ENCODE measurements at places on chromosomes 12 and 14.

DNA sequence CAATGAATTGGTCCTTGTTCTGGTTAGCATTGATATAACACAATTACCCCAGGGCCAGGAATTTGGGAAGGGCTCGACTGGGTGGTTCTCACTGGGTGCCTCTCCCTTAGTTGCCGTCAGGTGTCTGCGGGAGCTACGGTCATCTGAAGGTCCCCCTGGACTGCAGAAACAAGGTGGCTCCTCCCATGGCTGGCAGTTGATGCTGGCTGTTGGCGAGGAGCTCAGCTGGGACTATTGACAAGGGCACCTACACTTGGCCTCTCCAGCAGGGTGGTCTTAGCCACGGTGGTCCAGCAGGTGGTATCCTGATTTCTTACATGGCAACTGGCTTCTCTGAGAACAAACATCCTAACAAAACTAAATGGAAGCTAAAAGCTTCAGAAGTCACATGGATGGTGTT is 41.0 kb upstream of the RGS6 start:
- DNase-seq = no peak

DNA sequence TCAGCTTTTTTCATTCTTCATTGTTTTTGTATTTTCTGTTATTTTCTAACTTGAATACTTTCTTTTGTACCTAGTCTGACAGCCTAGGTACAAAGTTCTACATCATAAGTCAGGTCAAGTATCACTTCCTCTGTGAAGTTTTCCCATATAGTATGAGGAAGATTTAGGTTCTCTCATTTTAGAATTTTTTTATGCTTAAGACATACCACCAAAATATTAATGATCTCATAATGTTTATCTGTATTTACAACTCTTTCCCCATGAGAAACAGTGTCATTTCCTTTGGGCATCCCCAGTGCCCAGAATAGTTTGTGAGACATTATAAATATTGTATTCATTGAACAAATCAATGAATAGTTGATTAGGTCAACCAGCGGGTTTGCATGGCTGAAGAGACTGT is 3.1 kb upstream of the ATF7IP start:
- no peak for DNase-seq

GRCh38 chr12:128191380-128191779 is 75.6 kb upstream of the TMEM132C start:
- DNase-seq = no peak

GRCh38 chr14:33068040-33068439 is 129.4 kb downstream of the NPAS3 start:
- no peak for DNase-seq

GRCh38 chr14:100246809-100247428 is 8.0 kb downstream of the YY1 start:
- DNase-seq = peak; percentile 49

- DNase-seq = peak; percentile 1
Measured at GRCh38 chr12:74722709-74723108, 185.1 kb downstream of the ATXN7L3B start.

- peak; percentile 79 for DNase-seq
Measured at GRCh38 chr14:71322655-71323250, 415.5 kb downstream of the PCNX1 start.

- no peak for DNase-seq
Measured at GRCh38 chr14:104931304-104931770, 6.7 kb downstream of the PLD4 start.

DNA sequence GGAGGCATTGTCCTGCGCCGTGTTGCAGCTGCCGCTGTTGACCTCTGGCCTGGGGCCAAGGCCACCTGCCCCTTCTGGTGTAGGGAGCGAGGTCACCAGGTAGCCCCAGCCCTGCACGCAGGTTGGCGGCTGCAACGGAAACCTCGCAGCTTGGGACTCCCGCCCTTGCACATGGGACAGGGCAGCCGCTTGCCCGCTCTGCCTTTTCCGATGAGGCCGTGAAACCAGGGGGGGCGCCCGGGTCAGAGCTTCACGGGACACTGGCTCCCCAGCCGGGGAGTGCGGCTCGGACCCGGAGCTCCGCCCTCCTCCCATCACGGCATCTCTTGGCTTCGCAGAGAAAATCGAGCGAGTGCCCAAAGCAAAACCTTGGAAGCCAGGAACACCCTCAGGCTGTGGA is 25.4 kb downstream of the DNAH10 start:
- DNase-seq = no peak

DNA sequence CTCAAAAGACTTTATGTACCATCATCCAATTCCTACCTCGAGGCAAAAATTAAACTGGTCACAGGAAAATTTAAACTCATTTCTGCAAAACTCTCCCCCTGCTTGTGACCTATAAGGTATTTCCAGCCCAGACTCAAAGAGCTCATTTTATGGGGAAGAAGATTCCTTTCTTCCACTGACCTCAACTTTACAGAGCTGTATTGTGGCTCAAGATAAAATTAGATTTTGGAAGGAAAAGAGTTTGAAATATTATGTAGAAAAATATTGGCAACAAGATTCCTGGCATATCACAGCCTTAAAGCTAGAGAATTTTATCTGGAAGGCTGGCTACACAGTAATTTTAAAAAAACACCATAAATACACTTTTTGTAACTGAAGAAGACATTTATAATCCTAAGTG is 91.7 kb downstream of the STXBP6 start:
- no peak for DNase-seq

- no peak for DNase-seq
Measured at GRCh38 chr12:88253371-88253978, 111.4 kb downstream of the TMTC3 start.

- no peak for DNase-seq
Measured at GRCh38 chr12:110557300-110557699, 25.8 kb downstream of the PPTC7 start.

GRCh38 chr12:124555168-124556073 is 12.0 kb downstream of the NCOR2 start:
- no peak for DNase-seq

- DNase-seq = peak; percentile 64
Measured at GRCh38 chr14:33839193-33840076, 111.4 kb downstream of the EGLN3 start.

DNA sequence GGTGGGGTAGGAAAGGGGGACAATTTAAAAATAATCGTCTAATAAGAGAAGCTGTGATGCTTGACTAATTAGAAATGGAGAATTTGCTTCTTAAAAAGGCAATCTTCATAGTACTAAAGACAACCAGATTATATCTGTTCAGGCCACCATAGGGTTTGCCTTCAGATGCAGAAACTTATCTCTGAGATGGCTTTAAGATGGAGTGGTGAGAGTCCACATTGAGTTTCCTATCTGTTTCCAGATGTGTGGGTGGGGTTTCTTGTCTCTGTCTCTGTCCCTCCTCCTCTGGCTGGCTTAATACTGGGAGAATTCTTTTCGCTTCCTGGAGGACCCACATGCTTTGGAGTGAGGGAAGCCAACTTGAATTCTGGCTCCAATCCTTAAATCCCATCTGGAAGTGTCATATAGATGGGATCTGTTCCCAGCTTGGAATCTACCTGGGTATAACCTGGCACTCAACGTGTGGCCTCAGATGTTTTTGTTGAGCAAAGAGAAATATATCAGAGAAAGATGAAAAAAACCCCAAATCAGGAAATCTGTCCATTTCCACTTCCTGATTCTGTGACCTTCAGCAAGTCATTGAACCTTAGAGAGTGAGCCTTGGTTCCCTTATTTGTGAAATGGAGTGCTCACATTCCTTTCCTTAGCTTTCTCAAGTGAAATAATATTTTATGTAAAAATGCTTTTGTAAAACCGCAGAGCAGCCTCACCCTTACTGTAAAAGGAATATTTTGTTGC is 66.4 kb downstream of the CHST11 start:
- no peak for DNase-seq

DNA sequence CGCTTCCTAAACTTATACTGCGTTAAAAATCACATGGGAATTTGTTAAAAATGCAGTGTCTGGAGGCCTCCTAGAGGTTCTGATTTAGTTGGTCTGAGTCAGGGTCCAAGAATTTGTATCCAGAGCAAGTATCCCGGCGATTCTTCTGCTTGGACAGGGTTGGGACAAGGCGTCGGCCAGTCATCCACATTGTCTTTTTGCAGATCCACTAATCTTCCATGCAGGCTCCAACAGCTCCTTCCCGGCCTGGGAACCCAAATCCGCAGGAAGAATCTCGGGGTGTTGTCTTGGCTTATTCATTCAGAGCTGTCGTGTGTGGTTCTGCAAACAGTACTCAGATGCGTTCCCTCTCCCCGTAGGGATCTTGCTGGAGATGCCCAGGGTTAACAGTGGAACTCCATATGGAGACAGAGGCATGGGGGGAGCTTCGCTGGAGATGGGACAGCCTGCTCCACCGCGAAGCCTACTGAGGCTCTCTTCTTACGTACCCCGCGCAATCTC is 25.3 kb downstream of the GPRC5D start:
- no peak for DNase-seq

DNA sequence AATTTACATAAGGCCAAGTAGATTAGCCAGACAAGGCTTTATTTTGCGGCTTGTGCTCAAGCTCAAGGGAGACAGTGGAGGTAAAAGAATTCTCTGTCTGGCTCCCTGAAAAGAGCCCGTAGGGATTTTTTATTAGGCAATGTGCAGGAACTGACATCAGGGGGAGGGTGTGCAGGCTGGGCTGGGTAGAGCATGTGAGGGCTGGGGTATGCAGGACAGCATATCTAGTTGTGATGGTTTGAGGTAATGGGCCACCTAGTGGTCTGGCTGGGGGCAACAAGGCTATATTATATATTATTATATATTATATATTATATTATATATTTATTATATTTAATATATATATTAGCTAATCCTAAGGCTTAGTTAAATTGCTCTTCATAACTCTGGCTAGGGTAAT is 102.1 kb downstream of the TMEM117 start:
- DNase-seq = peak; percentile 17

GRCh38 chr14:20143911-20144310 is 5.3 kb downstream of the OR4N5 start:
- no peak for DNase-seq

- DNase-seq = no peak
Measured at GRCh38 chr12:9961106-9961505, 10.1 kb upstream of the CLEC12A start.

DNA sequence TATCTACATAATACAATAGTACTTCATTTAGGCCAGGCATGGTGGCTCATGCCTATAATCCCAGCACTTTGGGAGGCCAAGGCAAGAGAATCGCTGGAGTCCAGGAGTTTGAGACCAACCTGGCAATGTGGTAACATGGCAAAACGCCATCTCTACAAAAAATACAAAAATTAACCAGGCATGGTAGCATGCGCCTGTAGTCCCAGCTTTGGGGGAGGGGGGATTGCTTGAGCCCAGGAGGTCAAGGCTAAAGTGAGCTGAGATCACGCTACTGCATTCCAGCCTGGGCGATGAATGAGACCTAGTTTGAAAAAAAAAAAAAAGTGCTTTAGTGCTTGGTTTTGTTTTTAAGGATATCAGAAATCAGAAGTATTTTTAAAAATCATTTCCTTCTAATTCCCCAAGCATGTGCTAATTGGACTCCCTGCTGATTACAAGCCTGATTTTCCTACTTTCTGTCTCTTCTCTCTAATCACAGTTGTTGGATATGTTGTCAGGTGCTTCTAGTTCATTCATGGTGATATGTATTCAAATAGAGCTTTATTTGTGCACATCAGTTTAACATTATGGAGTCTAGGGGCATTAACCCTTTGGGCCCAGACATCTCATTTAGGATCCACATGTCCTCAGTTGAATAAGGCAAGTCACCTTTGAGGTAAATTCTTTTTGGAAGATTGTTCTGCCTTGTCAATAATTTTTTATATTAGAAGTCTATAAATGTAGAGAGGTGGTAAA is 7.0 kb upstream of the KRAS start:
- no peak for DNase-seq

DNA sequence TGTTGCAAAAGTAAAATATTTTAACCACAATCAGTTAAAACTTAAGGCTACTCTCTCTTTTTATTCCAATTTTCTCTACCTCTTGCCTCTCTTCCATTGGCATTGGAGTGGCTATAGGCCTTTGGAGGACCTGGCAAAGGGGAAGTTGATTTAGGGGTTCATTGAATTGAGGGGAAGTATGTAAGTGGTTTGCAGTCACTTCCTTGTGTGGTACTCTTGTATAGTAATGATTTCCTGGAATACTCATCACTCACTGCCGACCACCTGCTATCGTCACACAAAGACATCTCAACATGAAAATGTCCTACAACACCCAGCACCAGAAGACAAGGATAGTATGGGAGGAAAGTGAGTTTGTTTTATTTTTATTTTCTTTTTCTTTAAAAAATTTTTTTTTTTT is 45.7 kb upstream of the CPM start:
- no peak for DNase-seq

GRCh38 chr12:54265364-54265812 is 14.5 kb downstream of the CBX5 start:
- no peak for DNase-seq

DNA sequence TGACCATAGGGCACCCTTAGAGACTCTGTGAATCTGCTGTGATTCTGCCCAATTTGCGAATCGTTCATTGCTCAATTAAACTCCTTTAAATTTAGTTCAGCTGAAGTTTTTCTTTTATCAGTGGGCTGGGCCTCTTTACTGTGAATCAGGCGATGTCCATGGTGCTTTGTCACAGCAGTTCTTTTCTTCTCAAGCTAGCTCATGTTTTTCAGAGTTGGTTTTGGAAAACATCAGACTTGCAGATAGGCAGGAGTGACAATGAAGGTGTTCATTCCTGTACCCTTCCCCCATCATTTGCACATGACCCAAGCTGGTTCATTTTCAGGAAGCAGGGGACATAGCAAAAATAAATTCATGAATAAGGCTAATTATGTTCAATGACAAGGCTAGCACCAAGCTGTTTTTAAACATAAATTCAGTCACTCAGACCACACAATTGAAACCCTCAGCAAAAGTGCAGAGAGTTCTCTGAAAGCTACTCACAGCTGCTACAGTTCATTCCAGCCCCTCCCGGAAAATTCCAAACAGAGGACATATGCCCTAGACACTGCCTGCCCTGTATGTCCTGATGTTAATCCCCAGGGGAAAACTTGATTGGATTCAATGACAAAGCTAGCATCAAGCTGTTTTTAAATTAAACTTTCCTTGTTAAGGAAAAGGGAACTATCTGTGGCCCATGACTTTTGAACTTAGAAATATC is 383.3 kb downstream of the C12orf75 start:
- no peak for DNase-seq

- DNase-seq = peak; percentile 57
Measured at GRCh38 chr14:101876555-101876938, 87.8 kb upstream of the DYNC1H1 start.
